Natural killer cell treated with Interleukin-12 subunit alpha and Interleukin-12 subunit beta and Interleukin-15 and Interleukin-18, amount 100 ng/mL, for 72 hours (primary cell): ENCODE measurements at places on chromosomes 3 and 15. TPM values are rescaled to one million over a fixed set of nuclear protein-coding genes. Genes with fewer than 3 reads are reported as not detected.

The MED12L gene
- 1.7 TPM for total RNA-seq

GRCh38 chr3:11071096-11071755 lies 78.7 kb downstream of the SLC6A1 start:
- no peak overlapping the region for H3K27ac ChIP-seq
- no peaks in the 10 kb centered on the region for H3K36me3 ChIP-seq
- H3K27me3 ChIP-seq, result peaks cover 18% of the 10 kb centered on the region
- H3K4me1 ChIP-seq, result no peaks in the 10 kb centered on the region
- no peak for DNase-seq

GRCh38 chr3:112482675-112483074 lies 16.6 kb downstream of the BTLA start:
- H3K27ac ChIP-seq, result no peak overlapping the region
- H3K4me1 ChIP-seq, result no peaks in the 10 kb centered on the region
- H3K27me3 ChIP-seq, result peaks cover 7% of the 10 kb centered on the region

DNA sequence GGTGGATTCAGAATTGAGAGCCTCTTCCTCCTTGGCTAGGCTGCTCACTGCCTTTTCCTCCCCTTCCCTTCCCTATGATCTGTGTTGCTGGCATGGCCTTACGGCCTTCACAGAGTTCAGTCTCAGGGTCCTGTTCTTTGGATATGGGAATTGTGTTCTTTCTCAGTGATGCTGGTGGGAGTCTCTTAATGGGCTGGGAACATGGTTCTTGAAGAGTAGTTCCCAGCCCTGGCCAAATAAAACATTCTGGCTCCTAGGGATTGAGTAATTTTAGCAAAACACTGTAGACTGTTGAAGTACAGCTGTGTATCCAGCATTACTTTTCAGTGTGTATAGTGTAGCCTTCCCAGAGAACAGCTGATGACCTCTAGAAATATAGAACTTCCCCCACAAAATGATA lies 22.6 kb upstream of the FILIP1L start:
- no peaks in the 10 kb centered on the region for H3K36me3 ChIP-seq
- H3K4me3 ChIP-seq, result no peak overlapping the region
- H3K4me1 ChIP-seq, result no peaks in the 10 kb centered on the region
- DNase-seq, result no peak
- no peaks in the 10 kb centered on the region for H3K27me3 ChIP-seq
- no peak overlapping the region for H3K27ac ChIP-seq

DNA sequence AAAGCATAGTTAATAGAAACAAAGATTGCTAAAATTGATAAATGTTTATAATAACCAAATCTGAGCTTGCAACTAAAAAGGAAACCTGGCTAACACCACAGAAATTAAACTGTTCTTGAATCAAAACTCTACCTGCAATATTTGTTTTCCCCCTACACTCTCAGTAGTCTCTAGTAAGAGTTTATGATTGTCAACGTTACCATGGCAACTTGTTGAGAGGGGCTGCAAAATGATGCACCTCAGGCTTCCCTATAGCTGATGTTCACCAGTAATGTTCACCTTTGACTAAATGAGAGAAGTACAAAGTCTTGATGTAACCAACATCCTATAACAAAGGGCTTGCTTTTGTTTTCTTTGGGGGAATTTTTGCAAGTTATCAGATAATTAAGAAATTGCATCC lies 101.1 kb upstream of the FHIT start:
- no peaks in the 10 kb centered on the region for H3K36me3 ChIP-seq
- no peaks in the 10 kb centered on the region for H3K4me1 ChIP-seq
- DNase-seq, result no peak
- H3K27ac ChIP-seq, result no peak overlapping the region

The GP5 gene
- total RNA-seq, result not detected
